T-helper 9 cell (primary cell): ENCODE measurements at places on chromosomes 2 and 18.
A peak's percentile ranks its signal among the peaks of the same experiment; 100 is the strongest.

DNA sequence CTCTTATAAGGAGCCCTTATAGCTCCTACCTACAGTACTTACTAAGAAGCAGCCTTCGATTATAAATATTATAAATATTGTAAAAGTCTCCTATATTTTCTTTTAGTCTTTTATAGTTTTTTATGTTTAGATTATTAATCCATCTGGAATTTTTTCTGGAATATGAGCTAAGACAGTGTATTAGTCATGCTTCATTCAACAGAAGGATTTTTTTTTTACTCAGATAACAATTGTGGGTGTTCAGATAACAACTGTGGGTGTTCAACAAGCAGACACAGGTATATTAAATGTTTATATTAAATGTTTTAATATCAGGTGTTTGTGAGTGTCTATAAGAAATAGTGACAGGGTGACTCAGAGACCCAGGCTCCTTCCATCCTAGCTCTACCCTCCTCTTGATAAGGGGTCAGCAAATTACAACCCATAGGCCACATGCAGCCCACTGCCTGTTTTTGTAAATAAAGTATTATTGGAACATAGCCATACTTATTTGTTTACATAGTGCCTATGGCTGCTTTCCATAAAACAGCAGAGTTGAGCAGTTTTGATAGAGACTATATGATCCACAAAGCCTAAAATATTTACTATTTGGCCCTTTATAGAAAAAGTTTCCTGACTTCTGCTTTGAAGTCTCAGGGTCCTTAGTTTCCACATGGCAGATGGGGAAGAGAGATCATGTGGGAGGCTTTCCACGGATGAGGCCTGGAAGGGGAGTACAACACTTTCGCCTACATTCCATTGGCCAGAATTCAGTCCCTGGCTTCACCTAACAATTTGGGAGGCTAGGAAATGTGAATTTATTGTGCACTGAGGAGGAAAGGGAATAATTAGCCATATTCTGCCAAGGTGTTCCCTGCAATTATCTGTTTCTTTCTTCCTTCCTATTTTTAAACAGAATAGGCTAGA lies 4.3 kb upstream of the SPATS2L start:
- DNase-seq, result no peak

- DNase-seq, result no peak
These were observed 197.9 kb upstream of the TWIST2 start for GRCh38 chr2:238649936-238650518.

DNA sequence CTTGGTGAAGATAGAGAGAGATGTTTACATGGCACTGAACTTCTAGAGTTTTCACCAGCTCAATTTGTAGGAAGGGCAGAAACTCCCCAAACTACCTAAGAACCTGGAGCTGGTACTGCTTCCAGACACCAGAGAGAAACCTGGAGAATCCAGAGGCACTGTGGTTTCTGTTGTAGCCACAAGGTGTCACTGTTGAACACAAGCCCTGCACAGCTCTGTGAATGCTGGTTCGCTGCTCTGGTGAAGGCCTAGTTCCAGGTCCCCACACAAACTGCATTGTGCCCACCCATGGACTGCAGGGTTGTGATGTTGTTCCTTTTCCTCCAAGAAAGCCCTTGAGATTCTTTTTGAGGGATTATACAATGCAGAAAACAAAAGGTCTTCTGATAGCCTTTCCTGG lies 150.5 kb upstream of the HS6ST1 start:
- no peak for DNase-seq

DNA sequence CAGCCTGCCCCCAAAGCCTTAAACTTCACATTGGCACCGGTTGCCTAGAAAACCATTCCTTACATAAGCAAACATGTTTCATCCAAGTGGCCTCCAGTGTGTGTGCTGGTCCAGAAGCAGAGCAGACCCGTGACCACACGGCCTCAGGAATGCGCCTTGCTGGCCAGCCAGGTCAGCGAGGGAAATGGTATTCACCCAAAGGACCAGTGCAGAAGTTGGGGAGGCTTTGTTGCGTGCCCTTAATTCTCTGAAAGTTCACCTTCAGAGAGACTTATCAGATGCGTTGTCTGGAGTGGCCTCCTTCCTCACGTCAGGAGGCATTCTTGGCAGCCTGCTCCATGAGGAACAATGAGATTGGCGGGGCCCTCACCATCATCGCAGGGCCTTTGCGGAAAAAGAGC lies 25.9 kb downstream of the NRP2 start:
- DNase-seq, result no peak

DNA sequence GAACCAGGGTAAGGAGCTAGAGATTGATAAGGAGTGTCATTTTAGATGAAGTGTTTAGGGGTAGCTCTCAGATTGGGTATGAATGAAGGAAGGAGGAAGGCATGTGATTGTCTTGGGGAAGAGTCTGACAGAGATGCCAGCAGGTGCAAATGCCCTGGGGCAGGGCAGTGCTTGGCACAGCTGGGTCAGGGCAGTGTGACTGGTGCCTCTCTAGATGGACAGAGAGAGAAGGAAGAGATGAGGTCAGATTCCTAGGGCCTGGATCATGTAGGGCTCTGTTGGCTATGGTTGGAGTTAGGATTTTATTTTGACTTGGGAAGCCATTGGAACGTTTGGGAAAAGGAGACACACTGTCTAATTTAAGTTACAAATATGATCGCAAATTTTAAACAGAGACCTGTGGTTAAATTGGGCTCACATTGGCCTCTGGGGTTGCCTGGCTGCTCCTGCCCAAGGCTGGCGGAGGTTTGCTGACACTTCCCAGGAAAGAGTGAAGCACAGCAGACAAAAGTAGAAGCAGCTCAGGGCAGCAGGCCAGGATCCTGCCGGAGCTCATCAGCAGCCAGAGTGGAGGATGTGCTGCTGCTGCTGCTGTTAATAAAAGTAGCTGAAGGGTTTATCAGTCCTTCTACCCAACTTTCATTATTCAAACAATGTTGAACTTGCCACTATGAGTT lies 32.7 kb upstream of the FHL2 start:
- no peak for DNase-seq

- no peak for DNase-seq
These were observed 263.5 kb downstream of the ZNF407 start for GRCh38 chr18:74861154-74861553.

DNA sequence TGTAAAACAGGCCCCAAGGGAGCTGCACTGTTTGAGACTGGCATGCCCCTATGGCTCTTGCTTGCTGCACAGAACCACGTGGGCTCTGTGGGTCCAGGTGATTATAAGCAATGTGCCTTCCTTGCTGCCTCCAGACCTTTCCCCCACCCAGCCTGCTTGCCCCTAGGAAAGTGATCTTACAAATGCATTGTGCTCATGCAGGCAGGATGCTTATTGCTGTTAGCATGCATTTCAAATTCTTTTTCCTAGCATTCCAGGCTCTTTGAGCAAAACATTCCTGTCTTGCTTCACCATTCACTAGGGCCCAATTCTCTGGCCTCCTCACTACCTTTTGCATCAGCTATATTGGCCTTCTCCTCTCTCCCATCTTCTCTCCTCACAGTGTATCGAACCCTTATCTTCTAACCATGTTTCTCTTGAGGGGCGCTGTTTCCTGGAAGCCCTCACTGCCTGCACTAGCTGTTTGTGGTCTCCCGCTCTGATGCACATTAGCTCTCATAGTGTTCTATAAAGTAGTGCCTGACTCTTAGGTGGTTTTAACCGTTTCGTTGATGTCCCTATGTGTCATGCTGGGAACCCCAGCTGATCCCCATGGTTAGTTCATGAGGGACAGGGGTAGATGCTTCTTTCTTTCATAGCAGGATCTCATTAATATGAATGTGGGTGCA lies 152.9 kb upstream of the EPAS1 start:
- DNase-seq, result no peak

DNA sequence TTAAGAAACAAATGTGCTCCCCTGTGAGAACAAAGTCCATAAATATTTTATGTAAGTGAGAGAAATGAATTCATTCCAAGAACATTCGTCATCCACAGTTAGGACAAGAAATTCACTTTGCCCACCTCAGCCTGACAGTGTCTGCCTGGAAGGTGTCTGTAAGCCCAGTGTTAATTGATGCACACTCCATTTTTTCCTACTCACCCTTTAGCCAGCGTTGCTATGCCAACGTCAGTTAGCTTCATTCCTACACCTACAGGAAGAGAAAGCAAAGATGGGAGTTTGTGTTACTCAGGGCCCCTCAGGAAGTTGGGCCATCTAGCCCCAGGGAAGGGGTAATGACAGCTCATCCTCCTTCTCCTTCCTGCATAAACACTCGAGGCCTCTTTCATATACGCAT lies 131.0 kb downstream of the ALPK2 start:
- no peak for DNase-seq

DNA sequence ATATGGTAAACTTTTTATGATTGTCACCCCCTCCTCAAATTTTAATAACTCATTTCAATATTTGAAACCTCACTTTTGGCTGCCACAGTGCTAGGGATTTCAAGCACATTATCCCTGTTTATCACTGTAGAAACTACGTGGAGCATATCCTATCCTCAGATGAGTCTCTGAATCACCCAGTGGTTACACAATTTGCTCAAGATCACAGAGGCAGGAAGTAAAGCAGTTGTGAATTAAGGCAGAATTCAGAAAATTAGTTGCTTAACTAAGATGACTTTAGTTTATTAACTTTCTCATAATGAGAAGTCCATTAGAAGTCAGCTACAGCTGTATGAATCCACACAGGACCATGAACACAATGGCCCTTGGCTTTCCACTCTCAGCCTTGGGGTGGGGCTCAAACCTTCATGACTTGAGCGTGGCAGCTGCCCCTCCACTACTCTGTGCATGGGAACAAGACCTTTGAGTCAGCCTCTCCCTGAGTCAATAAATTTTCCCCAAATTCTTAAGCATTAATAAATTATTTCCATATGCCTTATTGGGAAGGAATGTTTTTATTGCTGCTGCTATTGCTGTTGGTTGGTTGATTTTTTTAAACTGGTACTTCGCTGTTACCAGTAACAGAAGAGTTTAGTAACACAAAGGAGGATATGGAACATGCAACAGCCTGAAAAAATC lies 369.0 kb downstream of the CBLN2 start:
- no peak for DNase-seq

- DNase-seq, result no peak
These were observed 111.9 kb upstream of the DTNA start for GRCh38 chr18:34598120-34598635.

GRCh38 chr18:13793819-13794218 lies 30.1 kb upstream of the MC5R start:
- DNase-seq, result no peak

DNA sequence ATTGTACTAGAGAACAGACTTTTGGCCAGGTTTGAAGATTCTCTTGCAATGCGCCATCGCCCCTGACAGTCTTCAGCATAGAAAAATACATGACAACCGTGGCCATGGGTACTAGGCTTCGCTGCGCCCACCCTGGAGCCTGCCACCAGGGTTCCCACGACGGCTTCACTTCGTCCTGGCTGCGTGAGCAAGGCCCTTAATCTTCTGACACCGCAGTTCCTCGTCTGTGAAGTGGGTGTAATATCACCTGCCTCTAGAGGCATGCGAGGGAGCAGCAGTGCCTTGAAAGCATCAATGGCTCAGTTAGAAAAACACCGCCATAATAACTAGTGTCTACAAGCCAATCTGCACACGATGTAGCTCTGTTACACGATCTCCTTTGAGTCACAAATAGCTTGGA lies 175.2 kb upstream of the HS6ST1 start:
- DNase-seq, result no peak

GRCh38 chr2:159584796-159585195 lies 31.6 kb downstream of the BAZ2B start:
- DNase-seq, result no peak

- DNase-seq, result no peak
These were observed 54.7 kb upstream of the MBOAT2 start for GRCh38 chr2:9057939-9058761.

- peak; percentile 94 for DNase-seq
These were observed 8.5 kb upstream of the NARS1 start for GRCh38 chr18:57630002-57630753.
